Sigmoid colon (tissue), 7 donors: ENCODE measurements at places on chromosomes 4 and X. TPM values are rescaled to one million over a fixed set of nuclear protein-coding genes. Genes with fewer than 3 reads are reported as not detected.

DCLK2 gene
- total RNA-seq = 30.7 TPM

GRCh38 chr4:111883557-111883999 lies 261.7 kb upstream of the FAM241A start:
- no peak for DNase-seq

TEX11 gene
- not detected for total RNA-seq

GRCh38 chr4:33080275-33080674 lies 2360.1 kb downstream of the PCDH7 start:
- DNase-seq = no peak

DNA sequence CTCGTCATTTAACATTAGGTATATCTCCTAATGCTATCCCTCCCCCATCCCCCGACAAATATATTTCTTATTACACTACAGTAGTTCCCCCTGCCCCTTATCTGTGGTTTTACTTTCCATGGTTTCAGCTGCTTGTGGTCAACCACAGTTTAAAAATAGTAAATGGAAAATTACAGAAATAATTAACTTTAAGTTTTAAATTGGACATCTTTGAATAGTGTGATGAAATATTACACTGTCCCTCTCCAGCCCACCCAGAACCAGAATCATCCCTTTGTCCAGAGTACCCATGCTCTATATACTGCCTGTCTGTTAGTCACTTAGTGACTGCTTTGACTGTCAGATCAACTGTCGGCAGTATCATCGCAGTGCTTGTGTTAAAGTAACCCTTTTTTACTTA lies 47.4 kb upstream of the VEGFC start:
- no peak for DNase-seq
